NCI-H2171 (cell line): ENCODE measurements at places on chromosomes 3 and 15.

- DNase-seq = peak; percentile 52
Observed at GRCh38 chr3:192467230-192468140, 259.9 kb downstream of the FGF12 start.

GRCh38 chr15:31497838-31498237, 171.2 kb downstream of the KLF13 start:
- no peak for DNase-seq

DNA sequence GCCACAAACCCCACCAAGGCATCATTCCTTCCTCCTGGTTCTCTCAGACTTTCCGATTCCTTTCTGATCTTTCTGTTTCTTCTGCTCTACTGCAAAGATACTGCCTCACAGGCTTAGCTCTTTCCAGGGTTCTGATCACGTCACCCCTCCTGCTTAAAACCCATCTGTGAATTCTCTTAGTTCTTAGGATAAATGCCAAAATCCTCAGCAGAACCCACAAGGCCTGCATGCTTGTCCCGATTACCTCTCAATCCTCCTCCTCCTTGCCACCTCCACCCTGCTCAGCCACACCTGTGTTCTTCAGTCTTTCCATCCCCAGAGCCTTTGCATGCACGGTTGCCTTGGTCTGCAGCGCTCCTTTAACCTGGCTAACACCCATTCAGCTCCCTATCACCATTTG, 84.0 kb downstream of the SRGAP3 start:
- DNase-seq = no peak

GRCh38 chr3:48039487-48040190, 23.4 kb upstream of the MAP4 start:
- DNase-seq = no peak

GRCh38 chr3:27044931-27045481, 324.2 kb downstream of the NEK10 start:
- no peak for DNase-seq

GRCh38 chr3:151584566-151584965, 123.7 kb upstream of the IGSF10 start:
- DNase-seq = no peak

DNA sequence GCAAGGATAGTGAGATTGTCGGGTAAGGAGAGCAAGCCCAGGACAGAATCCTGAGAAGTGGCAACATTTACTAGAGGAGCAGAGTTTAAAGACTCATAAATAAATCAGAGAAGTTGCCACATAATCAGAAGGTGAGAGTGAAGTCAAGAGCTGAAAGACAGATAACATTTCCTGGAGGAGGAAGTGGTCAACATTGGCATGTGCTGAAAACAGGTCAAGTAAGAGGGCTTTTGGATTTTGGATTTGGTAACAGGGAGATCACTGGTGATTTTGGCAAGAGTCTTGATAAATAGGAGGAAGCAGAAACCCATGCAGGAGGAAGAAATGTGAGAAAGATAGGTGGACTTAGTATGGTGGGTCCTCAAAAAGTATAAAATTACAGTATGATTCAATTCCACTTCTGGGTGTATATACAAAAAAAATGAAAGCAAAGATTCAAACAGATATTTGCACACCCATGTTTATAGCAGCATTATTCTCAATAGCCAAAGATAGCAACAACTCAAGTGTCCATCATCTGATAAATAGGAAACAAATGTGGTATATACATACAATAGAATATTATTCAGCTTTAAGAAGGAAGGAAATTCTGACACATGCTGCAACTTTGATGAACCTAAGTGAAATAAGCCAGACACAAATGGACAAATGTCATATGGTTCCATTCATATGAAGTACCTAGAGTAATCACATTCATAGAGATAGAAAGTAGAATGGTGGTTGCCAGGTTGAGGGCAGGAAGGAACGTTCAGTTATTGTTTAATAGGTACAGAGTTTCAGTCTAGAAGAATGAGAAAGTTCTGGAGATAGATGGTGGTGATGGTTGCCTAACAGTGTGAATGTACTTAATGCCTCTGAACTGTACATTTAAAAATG, 27.3 kb upstream of the MBNL1 start:
- DNase-seq = no peak

DNA sequence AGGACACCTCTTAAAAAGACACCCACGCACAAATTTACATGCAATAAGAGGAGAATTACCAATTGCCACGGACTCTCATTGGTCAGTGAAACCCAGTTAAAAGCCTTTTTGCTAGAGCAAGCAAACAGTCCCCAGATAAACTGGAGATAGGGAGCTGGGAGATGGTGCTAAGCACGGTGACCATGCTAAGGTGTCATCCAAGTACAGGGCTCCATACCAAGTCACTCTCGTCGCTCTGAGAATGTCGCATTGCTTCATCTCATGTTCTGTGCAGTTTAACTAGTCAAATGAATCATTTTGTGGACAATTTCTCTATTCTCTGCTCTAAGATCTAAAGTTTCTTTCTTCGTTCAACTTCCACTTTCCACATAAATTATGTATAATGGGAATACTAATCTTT, 581.9 kb downstream of the AGBL1 start:
- no peak for DNase-seq

- DNase-seq = no peak
Observed at GRCh38 chr3:169748670-169749069, 16.2 kb downstream of the TERC start.

GRCh38 chr3:4343258-4343657, 40.1 kb downstream of the SETMAR start:
- DNase-seq = no peak
